ENCODE measurements at places on chromosomes 7 and 10.
A peak's percentile ranks its signal among the peaks of the same experiment; 100 is the strongest.

- DNase-seq, result no peak
These were observed 54.4 kb upstream of the CCDC6 start for GRCh38 chr10:59960751-59961150.

DNA sequence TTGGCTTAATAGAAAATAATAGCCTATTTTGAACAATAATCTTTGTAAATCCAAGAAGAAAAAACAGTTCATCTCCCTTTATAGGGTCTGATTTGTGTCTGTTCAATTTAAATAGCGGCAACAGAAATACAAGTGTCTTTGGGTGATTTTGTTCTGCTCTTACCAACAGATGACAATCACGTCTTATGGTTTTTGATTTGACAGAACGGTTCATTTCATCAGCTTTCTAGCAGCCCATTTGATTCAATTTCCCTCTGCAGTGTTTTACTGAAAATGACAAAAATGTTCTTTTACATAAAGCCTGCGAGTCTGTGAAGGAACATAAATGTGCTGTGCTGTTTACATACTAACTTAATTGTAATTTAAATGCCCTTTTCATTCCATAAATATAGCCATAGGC is 180.5 kb downstream of the MGMT start:
- DNase-seq, result no peak

GRCh38 chr10:78843495-78843894 is 225.3 kb upstream of the ZMIZ1 start:
- no peak for DNase-seq

DNA sequence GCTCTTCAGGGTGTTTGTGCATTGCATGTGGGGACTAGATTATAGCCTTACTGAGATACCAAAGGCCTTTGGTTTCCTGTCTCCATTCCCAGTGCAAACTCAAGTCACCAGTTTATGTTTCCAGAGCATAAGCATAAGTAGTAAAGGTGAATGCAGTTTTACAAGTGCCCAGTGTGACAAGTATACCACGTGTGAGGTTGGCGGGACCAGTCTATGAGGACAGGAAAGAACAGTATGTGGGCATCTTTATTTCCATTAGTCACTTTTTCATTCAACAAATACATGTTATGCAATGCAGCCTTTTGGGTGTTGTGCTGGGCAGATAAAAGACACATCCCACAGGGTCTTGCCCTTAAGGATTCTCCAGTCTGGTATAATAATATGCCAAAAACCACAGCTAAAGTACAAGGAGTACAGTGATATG is 146.5 kb downstream of the ARID5B start:
- no peak for DNase-seq

GRCh38 chr10:3036155-3037021 is 31.0 kb upstream of the PFKP start:
- no peak for DNase-seq

GRCh38 chr7:91046322-91047089 is 217.7 kb upstream of the FZD1 start:
- no peak for DNase-seq

DNA sequence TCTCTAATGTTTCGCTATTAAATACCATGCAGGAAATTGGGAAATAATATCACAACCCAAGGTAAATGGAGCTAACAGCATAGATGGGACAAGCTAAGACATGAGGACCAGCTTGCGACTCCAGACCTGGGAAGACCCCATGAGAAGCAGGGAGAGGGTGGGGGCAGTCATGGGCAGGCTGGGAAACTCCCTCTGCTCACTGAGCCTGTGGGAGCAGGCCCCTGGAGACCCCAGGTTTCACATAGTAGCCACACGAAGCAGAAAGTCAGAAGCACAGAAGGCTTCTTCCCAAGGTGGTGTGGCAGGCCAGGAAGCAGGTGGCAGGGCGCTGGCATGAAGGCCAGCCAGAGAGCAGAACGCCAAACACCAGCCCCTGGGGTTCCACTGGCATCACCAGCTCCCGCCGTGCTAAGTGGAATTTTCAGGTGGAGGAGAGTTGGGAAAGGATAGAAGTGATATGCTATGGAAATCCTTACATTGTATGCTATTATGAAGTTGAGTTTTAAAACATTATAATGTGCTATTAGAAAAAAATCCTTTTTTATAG is 99.9 kb upstream of the RNF32 start:
- no peak for DNase-seq

GRCh38 chr7:80370587-80370986 is 141.3 kb downstream of the GNAT3 start:
- no peak for DNase-seq

- no peak for DNase-seq
These were observed 60.4 kb downstream of the CSGALNACT2 start for GRCh38 chr10:43198682-43199005.

GRCh38 chr10:79239275-79239779 is 107.9 kb upstream of the PPIF start:
- no peak for DNase-seq

GRCh38 chr7:74029991-74030415 is 2.0 kb downstream of the ELN start:
- DNase-seq, result no peak

GRCh38 chr10:72375173-72375572 is 20.5 kb upstream of the DNAJB12 start:
- DNase-seq, result no peak

GRCh38 chr7:119281181-119281846 is 991.7 kb upstream of the KCND2 start:
- no peak for DNase-seq

- DNase-seq, result no peak
These were observed 29.8 kb downstream of the CABCOCO1 start for GRCh38 chr10:61692447-61693010.

GRCh38 chr10:123464430-123465323 is 201.5 kb upstream of the GPR26 start:
- no peak for DNase-seq

DNA sequence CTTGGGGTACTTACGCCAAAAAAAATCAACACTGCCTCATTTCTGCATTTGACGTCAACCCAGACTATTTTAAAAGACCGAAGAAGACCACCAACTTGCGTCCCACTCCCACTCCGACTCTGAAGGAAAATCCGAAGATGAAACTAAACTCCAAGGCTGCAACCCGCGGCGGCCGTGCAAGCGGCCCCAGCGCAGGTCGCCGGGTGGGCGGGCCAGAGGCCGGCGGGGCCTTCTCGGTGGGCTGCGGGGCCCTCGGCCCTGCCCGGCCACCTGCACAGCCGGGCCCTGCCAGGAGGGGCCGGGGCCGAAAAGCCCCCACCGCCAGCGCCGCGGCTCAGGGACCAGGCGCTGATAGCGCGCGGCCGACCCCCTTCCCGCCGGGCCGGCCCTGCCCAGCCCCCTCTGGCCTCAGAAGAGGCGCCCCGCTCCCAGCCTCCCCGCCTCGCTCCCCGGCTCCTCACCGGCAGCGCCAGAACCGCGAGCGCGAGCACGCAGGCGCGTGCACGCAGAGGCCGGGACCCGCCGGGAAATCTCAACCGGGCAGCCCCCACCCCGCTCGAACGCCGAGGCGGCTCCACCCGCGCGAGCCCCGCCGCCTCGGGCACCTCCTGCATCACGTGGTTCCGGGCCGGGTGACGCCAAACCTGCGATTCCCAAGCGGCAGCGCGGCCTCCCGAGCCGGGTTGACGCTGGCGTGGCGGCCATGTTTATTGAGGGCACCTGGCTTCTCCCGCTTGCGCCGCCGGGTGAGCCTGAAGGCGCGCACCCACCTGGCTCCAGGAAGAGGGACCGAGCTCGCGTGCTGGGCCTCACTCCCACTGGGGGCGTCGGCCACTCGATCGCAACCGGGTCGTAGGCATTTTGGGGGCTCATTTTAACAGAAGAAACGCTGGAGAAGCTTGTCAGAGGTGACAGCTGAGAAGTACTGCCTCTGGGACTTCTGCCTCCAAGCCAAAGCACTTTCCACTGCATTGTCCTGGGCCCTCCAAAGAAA is at the start of gene C7orf25:
Gene C7orf25 (minus strand): TSS at position 617 of the 994 bp plus-strand sequence. CDS start 1,170 bp downstream, outside the sequence.
- DNase-seq, result peak; percentile 96

DNA sequence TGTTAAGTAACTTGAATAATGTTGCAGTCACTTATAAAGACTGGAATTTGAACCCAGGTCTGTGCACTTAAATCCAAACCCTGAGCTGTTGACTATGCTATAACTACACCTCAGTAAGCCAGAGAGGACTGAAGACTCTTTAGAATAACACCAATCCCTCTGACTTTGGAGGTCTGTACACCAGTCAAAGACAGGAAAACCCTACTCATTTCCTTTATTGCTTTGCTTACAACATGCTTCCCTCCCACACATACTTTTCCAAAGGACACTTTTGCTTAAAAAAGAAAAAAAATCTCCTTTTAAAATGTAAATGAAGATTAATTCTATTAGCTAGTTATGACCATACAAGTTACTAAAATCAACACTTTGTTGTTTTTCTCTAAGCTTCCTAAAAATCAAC is 184.7 kb upstream of the KCTD7 start:
- no peak for DNase-seq

DNA sequence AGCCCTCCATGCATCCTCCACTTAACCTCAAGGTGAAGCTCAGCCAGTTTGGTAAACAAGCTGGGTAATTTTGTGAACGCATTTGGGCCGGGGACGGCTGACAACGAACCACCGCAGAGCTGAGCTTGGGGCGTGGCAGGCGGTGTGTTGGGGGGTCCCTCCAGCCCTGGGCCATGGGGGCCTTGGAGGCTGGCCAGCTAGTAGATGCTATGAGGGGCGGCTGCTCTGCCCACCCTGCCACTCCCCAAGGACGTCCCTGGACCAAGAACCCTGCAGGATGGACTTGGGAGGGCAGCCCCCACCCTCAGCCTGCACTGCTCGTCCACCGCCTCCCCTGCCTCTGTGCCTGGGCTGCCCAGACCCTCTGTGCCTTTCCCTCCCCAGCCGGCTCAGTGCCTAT is 12.0 kb upstream of the SCART1 start:
- DNase-seq, result no peak

All from right lung (tissue), 10 donors.